ELR (cell line): ENCODE measurements at places on chromosomes 6 and 20.

GRCh38 chr20:58099956-58100730 is 128.3 kb downstream of the ANKRD60 start:
- no peak for DNase-seq

GRCh38 chr6:165515963-165516624 is 146.9 kb downstream of the PDE10A start:
- DNase-seq: peak; percentile 0

GRCh38 chr6:136769759-136770158 is 22.5 kb downstream of the MAP3K5 start:
- DNase-seq: no peak

DNA sequence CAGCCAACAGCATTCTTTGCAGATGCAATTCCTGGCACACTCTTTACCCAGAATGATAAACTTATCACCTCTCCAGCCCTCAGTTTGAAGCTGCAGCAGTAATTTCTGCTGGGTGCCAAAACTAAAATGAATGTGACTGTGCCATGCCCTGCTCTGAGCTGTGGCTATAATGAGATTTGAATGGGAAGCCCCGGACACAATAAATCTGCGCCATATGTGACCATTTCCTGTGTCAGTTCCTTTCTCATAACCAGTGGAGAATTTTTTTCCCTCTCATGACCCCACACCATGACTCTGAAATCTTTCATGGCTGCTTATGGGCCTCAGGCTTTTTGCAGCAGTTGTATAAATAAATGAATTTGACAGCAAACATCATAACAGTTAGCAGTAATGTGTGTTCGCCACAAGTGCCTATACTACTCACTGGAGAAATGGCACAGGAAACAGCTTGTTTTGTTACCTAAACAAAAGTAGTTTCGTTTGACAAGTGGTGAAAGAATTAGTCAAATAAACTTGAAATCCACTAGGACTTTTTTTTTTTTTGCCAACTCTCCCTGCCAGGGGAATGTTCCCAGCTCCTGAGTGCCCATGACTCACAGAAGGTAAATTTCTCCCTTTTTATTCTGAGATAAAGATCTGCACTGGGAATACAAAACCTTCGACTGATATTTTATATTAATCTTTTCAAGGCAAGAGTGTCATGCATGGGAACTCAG is 408.4 kb downstream of the PKHD1 start:
- DNase-seq: no peak

DNA sequence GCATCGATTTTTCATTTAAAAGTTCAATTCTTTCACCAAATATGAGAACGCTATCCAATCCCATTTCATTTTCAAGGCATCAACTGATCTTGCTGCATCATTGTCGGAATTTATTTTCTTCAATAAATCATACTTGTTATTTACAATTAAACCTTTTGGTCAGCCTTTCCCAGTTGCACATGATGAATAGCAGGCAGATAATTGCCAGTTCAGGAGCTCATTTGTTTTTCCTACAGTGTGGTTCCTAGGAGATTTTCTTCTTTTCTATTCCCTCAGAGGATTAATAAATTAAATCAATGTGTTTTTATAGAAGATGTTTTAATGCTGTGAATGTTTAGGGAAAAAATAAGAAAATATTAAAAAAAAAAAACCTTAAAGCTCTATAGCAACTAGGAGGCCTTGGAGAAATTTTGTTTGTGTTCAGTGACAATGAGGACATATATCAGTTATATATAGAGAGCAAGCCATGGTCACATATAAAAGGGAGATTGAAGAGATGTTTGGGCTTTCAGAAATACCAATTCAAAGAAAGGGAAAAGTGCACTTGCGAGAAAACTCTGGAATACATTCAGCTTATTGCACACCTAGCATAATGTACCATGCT is 30.4 kb downstream of the LGSN start:
- no peak for DNase-seq

- no peak for DNase-seq
Observed at GRCh38 chr20:15618110-15618509, 955.1 kb downstream of the KIF16B start.

DNA sequence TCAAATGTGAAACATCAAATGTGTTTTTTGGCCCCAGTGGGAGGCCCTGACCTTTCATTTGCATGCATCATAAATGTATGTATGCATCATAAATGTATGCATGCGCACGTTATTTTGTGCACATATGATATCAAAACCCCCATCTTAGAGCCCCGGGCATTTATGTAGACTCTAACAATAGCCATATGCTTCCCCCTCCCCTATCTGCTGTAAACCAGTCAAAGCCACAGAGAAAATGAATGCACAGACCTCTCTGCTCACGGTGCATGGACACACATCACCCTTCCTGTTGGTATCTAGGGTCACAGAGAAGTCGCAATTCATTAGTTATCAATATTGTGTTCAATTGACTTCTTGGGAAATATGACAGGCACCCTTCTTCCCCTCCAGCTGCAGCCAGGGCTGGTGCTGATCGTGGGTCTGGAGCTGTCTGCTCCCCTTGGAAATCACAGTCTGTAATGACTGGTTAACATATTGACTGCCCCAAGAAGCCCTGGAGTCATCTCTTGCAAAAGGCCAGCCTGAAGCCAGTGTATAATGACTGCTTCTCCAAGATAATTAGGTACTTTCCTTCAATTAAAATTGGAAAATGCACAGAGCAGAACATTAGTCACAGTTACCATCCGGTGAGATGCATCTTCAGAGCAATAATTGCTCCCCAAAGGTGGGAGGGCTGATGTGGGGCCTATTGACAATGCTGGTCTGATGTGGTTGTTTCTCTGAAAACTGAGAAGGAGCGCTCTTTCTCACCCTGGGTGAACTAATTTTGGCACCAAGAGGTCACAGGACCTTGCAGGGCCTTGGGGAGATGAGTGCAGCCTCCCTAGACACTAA is 532.2 kb downstream of the CDH26 start:
- no peak for DNase-seq

- peak; percentile 43 for DNase-seq
Observed at GRCh38 chr6:39882531-39882899, 51.7 kb downstream of the MOCS1 start.

DNA sequence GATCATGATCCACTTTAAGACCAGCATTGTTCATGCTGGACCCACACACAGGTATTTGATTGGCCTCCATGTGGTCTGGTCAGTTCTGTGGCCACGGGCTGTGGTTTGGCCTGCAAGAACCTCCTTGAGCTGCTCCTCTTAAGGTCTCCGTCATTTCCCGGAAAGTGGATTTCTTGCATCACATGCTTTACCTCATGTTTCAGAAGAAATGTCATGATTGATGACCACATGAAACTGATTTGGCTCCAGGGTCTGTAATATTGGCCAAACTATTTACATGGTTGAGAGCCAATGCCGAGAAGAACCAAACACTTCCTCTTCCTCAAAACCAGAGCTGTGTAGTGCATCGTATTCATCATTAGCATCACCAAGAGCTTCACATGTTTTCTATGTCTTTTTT is 13.2 kb upstream of the RSPH3 start:
- DNase-seq: no peak

GRCh38 chr6:25248123-25248522 is 31.1 kb upstream of the CARMIL1 start:
- peak; percentile 70 for DNase-seq

DNA sequence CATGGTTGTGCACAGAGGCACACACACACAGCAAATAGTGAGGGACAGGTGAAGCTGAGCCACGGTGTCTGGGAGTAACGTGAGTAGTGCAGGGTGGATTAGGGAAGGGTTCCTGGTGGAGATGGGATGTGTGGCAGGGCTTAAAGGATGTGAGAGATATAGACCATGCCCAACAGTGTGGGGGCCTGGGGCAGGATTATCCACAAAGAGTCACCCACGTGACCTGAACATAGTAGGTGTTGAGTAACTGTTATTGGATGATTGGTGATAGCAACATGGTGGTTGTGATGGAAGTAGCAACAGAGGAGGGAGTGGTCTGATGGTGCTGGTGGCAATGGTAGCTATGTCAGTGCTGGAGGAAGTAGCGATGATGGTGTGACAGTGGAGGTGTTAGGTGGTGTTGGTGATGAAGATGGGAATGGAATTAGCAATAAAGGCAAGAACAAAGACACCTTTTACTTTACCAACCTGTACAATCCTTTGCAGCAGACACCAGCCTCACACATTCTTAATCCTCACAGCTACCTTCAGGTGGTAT is 135.1 kb downstream of the MRPL14 start:
- no peak for DNase-seq

GRCh38 chr6:129597023-129597713 is 112.8 kb downstream of the ARHGAP18 start:
- DNase-seq: no peak

DNA sequence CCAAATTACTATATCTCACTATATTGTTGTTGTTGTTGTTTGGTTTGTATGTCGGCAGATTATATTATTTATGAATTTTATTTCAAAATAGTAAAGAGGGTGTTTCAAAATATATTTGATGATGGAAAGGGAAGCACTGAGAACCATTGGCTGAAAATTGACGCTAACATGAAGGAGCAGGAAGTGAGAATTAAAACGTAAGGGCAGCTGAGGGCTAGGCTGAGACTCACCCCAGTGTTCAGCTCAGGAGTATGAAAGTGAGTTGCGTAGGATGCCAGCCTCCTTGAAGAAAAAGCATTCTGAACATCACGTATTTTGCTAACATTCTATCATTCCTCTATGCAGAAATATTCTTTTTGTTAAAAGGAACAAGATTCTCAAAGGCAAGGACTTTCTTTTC is 10.7 kb upstream of the IPCEF1 start:
- DNase-seq: no peak

DNA sequence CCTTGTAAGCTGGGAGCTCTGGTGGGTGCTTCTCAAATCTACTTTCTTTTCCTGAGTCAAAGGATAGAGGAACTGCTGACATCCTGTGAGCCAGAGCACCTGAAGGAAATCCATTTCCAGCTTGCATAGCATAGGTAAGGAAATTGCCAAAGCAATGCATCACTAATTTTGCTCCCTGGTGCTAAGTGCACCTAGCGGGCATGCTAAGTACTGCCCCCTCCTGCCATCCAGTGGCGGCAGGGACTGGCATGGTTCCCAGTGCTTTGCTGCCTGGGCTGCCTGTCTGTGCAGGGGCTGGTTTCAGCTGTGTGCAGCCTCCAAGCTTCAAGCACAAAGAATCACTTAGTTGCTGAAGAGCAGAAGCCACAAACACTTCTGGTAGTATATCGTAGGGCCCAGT is 63.9 kb downstream of the FARS2 start:
- DNase-seq: no peak

GRCh38 chr6:28771401-28772267 is 152.2 kb downstream of the TRIM27 start:
- no peak for DNase-seq

- no peak for DNase-seq
Observed at GRCh38 chr6:65450451-65450850, 256.6 kb downstream of the EYS start.

GRCh38 chr20:24795436-24795835 is 153.6 kb upstream of the CST7 start:
- DNase-seq: peak; percentile 21

DNA sequence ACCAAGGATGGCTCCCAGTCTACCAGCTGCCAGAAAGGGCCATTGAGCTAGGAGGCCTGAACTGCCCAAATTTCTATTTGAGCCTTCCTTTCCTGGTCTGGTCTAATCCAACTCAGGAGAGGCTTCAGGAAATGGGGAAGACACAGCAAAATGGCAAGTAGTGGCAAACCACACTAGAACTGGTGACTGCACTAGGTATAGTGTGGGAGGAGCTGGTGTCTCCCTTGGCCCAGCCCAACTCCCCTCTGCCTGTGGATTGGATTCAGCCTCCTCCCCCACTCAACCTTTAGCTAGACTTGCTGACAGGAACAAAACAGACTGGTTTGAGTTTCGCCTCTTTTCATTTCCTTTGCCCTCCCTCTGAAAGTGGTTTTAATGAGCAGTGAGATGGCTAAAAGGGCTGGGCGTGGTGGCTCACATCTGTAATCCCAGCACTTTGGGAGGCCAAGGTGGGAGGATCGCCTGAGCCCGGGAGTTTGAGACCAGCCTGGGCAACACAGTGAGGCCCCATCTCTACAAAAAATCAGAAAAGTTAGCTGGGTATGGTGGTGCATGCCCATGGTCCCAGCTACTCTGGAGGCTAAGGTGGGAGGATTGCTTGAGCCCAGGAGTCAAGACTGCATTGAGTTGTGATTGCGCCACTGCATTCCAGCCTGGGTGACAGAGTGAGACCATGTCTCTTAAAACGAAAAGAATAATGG is 17.5 kb downstream of the MRPS18A start:
- DNase-seq: no peak

GRCh38 chr20:33667245-33667675 is 517 bp downstream of the ACTL10 start:
- DNase-seq: no peak

- no peak for DNase-seq
Observed at GRCh38 chr6:45072016-45072415, 256.1 kb upstream of the RUNX2 start.

DNA sequence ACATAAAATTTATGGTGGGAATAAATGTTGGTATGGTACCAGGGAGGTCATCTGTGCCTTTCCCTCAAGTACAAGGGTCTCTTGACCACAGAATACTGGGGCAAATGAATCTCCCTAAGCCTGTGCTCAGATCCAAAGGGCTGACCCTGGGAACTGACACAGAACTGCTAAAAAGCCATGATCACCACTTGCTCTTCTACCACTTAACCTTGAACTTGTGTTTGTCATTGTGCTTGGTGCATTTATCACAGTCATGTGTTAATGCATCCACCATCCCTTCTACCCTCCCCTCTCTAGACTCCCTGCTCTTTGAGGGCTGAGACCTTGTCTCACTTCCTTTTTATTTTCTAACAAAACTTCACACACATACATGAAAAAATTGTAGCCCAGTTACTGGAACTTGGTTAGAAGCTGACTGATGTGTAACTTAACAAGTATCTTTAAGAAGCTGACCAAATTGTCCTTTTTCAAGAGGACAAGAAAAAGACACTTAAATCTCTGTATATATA is 46.1 kb upstream of the PBOV1 start:
- no peak for DNase-seq

- no peak for DNase-seq
Observed at GRCh38 chr6:124757560-124757959, 204.7 kb upstream of the RNF217 start.

DNA sequence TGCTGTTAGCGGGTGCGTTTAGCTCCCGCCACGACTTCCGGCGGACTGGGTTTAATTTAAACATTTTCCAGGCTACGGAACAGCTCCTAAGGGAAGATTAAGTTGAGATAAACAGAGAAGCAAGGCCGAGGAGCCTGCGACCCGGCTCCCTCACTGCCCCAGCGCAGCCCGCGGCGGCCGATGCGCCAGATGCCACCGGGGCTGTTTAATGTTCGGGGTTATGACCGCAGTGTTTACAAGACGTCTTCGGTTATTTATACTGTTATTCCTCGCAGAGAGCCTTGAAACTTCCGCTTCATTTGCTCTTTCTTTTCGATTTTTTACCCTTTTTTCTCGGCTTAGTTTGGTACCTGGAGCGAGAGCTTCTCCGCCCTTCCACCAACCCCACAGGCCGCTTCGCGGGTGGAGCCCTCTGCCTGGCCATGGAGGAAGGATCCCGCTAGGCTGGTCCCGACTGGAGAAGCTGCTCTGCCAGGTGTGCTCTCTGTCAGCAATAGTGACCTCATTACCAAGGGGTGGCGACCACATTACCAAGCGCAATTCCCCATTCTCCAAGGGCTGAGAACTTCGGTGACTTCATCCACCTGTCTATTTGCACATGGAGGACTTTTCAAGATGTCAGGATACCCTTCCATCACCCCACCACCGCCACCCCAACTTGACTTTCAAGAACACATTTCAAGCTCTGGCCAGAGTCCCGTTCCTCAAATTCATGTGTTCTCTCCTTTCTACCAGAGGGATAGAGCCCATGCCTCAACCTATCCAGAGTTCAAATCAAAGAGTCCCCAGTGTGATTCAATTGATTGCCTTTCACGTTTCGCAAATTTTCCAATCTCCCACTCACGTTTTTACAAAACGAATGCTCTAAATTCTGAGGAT is 4.1 kb downstream of the TCF21 start:
- peak; percentile 14 for DNase-seq

- DNase-seq: no peak
Observed at GRCh38 chr6:30657454-30657853, 10.5 kb downstream of the C6orf136 start.
